ENCODE measurements at places on chromosomes 1 and 21.

DNA sequence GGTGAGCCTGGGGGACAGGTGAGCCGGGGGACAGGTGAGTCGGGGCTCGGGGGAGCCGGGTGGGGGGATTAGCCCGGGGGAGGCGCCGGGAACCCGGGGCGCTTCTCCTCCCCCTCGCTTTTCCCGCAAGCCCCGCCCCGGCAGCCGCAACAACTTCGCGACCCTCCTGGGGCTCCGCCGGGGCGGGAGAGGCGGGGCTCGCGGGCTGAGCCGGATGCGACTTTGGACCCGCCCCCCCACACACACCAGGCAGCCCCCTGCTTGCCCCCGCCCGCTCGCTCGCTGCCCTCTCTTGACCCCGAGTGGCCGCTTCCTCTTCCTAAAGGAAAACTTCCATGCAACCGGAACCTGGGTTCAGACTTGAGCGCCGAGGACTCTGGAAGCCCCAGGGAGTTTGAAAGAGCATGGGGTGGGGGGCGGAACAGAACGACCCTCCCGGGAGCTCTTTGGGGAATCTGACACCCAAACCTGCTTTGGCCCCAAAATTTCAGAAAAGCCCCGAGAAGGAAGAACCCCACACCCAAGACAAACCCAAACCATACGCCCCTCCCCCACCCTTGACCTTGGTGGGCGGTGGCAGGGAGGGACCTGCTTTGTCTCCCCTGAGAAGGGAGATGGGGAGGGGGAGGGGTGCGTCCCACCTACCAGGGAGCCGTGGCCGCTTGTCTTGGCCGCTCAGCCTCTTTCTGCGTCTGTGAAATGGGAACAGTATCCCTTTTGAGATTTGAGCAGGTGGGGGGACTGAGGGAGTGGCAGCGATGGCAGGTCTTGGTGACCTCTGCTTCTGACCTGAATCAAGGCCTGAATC lies 550 bp downstream of the ARHGEF16 start:
- DNase-seq = no peak

GRCh38 chr1:24688621-24689195 lies 45.6 kb downstream of the SRRM1 start:
- DNase-seq = peak; percentile 67

DNA sequence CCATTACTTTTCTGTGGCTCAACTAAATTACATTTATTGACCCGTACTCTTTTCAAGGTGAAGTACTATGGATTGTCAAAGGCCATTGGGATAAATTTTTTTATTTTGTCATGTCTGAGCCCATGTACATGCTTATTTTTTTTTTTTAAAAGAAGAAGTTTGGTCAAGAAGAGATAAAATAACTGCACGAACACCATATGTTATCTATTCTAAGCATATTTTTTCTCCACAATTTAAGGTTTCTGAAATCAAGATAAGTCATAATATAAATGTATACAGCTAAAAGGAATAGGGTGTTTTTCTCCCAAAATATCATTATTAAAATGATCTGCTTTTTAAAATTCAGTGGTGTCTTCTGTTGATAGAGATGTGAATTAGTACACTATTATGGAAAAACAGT lies 35.0 kb upstream of the SH2D1B start:
- DNase-seq = no peak

DNA sequence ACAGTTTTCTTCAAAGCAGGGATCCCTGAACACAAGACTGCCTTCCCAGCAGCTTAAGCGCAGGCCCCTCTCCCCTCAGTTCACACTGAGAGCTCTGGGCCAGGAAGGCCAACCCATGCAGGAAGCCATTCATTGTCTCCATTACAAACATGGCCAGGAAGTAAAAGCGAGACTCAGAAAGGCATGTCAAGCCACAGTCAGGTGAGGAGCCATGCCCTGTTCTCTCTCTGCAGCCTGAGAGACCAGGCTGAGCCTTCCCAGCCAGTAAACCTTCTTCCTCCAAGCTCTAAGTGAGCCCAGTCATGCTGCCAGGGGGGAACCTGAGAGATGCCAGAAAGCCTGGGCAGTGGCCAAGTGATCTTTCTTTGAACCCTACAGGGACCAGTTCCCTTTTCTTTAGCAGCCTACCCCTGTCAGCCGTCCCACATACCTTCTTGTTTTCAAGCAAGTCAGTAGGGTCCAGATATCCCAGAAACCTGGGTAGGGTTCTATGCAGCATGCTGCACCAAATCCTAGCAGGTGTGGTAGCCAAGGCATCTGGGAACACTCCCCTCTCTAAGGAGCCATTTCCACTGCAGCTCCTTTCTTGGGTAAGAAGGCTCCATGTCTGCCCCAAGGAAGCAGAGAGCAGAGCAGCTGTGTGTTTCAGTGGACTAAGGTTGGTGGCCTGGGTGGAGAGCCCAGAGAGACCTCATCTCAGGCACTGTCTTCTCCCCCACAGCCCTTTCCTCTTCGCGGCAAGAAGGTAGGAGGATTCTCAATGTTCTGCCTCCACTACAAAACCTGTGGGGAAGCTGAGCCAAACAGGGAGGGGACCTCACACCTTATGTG lies 977 bp downstream of the TRAF3IP3 start:
- DNase-seq = peak; percentile 74

GRCh38 chr1:15707239-15707925 lies 23.3 kb downstream of the PLEKHM2 start:
- DNase-seq = no peak

- no peak for DNase-seq
Observed at GRCh38 chr1:248837045-248837780, 811 bp upstream of the ZNF672 start.

GRCh38 chr1:181110013-181110412 lies 21.5 kb downstream of the IER5 start:
- DNase-seq = no peak

DNA sequence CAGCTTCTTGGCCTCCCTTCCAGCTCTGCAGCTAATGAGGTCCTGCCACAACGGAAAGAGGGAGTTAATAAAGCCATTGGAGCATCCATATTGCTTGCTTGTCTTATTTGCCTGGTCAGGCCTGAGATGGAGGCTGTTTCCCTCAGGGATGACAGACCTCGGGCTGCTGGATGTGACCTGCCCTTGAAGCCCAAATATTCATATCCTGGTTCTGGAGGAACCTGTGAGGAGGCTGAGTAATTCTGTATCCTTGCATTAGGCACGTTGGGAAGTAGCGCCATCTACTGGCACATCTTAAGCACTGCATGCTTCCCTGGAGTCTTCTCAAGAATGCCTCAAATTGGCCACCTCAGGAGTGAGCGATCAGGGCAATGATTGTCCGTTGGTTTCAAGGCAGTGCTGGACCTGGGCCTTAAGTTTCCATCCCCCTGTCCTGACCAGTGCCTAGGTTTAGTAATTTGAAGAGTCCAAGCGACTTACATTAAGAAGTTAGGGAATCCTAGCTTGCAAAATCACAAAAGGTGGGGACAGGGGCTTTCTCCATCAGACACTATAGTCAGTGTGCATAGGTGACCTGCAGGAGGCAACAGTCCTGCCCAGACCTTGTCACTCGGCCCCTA lies 13.8 kb upstream of the NASP start:
- DNase-seq = peak; percentile 81

DNA sequence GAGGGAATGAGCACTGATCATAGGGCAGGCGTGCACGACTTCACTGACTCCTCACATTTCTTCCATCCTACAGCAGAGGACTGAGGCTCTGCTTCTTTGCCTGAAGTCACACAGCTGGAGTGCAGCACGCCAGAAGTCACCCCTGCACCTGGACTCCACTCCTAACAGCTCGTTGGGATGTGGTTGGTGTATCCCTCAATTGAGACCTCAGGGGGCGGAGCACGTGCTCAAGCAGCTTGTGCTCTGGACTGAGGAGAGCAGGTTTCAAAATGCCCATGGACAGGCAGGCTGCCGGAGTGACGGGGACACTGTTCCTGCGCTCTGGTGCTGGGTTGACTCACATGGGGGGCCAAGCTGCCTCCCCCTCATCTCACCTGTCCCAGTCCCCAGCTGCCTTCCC lies 13.9 kb downstream of the CHIT1 start:
- DNase-seq = no peak

DNA sequence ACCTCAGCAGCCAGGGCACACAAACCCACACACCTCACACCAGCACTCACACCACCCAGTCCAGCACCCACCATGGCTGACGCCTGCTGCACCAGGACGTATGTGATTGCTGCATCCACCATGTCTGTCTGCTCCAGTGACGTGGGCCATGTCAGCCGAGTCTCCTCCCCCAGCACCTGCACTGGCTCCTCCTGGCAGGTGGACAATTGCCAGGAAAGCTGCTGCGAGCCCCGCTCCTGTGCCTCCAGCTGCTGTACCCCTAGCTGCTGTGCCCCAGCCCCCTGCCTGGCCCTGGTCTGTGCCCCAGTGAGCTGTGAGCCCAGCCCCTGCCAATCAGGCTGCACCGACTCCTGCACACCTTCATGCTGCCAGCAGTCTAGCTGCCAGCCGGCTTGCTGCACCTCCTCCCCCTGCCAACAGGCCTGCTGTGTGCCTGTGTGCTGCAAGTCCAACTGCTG lies at the start of gene KRTAP10-8:
TSS of gene KRTAP10-8 (plus strand) at position 51 of the 458 bp plus-strand sequence. CDS start at position 73, 22 bp downstream.
- DNase-seq = no peak

DNA sequence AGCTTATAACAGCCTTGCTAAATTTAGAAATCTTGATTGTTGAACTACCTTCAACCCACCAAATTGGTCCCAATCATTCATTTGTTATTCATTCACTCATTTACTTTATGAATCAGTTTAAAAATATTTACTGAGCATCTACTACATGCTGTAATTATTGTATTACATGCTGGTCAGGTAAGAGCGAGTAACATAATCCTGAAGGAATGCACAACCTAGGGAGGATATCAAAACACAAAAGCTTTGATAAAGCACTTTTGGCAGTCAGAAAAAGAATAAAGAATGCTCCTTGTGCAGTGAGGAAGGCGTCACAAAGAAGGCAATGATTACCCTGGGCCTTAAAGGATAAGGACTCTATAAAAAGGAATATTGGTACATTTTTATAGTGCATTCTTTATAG lies 518.9 kb upstream of the NR5A2 start:
- no peak for DNase-seq

DNA sequence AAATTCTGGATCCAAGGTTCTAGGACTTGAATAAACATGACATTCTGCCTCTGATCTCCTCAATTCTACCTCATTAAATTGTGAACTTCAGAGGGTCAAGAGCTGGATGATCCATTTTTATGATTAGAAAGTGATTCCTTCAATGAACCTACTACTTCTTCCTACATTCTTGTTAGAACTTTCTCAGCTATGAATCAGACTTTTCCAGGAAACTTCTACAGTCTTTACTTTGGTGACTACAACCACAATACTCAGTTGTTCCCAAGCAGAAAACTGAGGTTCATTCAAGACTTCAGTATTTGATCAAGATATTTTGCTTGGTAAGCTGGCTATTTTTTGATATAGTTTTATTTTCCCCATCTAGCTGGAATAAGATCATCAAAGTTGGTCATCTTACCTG lies 51.4 kb downstream of the CDC7 start:
- DNase-seq = peak; percentile 34

GRCh38 chr1:149936992-149937705 lies 470 bp upstream of the MTMR11 start:
- no peak for DNase-seq

GRCh38 chr1:219373616-219373935 lies 199.9 kb downstream of the LYPLAL1 start:
- no peak for DNase-seq

- peak; percentile 5 for DNase-seq
Observed at GRCh38 chr1:78184460-78185072, 138.8 kb downstream of the GIPC2 start.

DNA sequence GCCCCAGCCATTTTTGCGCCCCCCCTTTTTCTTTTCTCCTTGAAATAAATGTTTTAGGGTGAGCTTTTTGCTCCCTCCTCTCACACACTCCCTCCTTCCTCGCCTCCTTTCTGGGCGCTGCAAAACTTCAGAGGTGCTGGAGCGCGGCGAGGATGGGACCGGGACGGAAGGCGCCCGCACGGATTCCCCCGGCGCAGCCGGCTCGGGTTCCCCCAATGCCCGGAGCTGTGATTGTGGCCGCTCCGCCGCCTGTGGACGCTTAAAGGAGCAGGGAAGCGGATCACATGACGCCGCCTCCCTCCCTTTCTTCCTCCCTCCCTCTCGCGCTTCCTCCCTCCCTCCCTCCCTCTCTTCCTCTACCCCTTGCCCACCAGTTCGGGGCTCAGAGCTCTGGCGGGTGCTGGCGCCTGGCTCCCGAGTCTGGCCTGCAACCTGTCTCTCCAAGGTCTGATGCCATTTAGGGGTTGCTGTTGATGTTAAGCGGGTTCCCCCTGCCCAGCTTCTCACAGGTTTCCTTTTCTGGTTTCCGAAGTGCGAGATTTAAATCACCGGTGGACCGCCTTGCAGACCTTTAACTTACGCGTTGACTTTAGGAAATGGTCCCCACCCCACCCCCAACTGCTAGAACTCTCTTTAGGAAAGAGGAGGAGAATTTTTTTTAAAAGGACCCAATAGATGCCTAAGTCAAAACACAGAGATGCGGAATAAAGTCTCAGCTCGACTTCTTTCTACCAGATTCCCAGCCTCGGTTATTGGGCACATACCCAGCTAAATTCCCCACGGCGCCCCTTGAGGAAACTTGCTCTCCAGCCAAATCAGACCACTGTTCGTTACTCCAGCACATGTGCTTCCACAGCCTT lies at the start of gene WLS:
TSS of gene WLS (minus strand) at position 235 of the 860 bp plus-strand sequence. CDS start at position 11, 224 bp downstream.
- DNase-seq = no peak

DNA sequence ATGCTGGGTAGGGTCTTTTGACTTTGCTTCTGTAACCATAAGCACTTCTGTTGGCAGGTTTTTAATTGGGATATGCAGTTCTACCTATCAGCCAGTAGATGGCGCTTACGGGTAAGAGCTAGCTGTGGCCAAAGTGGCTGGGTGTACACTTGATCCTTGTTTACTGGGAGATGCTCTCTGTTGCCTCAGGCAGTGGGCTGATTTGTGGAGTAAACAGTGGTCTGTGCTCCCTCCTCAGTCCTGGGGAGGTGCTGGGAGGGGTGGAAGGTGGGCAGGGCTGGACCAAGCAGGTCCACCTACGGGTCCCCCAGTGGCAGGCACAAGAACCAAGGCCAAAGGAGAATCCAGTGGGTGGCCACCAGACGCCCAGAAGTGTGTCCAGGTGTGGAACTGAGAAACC lies 43.4 kb downstream of the RALGPS2 start:
- DNase-seq = peak; percentile 55

GRCh38 chr1:237258871-237259270 lies 216.9 kb downstream of the RYR2 start:
- DNase-seq = no peak

GRCh38 chr1:154541231-154541630 lies 17.2 kb downstream of the UBE2Q1 start:
- no peak for DNase-seq

GRCh38 chr1:14254251-14254650 lies 344.2 kb upstream of the KAZN start:
- DNase-seq = no peak
